NCI-H187 (cell line): ENCODE measurements at places on chromosomes 6 and 20.

DNA sequence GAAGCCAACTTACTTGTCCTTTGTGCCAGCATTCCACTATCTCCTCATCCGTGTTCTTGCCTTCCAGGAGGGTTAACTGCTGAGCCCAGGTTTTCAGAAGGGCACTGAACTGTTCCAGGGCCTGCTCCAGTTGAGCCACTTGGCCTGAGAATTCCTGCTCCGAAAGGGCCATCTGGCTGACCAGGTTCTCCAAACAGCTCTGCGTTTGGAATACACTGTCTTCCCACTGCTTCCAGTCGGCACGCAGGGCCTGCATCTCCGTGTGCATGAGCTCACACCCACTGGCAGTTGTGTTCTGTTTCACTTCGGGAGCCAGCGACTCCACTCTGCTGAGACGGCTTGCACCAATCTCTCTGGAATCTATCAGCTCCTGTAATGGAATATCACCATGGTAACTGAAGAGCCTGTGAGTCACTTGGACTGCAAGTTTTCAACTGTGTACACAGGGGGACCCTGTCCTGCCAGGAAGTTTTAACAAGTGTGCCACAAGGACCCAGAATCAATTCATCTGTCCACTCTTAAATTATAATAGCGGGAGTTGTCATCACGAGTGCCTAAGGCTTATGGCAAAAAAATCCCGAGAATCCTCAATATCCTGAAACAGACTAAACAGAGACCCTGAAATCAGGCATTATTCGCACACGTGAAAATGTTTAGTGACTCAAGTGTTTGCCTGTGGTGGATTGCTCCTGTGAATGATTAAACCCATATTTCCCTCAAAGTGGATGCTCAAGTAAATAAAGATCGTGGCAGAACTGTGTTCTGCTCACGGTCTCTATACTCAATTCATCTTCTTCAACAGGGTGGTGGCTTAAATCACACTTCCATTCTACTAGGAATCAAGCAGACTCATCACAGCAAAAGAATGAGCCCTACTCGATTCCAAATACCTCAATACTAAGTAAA is 255.9 kb downstream of the SYNE1 start:
- DNase-seq = no peak

- no peak for DNase-seq
Observed at GRCh38 chr6:151689499-151690201, 117.8 kb upstream of the ESR1 start.

GRCh38 chr6:3312604-3313231 is 54.0 kb downstream of the PSMG4 start:
- no peak for DNase-seq

DNA sequence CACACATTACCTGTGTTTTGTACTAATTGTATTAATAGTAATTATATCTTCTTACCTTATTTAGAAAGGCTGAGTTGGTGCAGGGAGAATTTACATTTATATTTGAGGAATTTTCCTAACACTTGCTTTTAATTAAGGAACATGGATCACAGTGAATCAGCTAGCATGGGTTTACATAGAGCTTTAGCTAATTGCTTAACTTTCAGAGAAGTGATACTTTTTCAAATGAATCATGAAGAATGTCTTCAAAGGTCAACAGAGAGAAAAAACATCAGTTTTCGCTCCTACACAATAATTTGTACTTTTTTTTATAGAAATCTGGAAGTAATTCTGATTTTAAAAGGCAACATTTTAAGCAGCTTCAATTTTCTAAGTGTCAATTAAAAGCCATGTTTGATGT is 195.0 kb upstream of the HEY2 start:
- DNase-seq = no peak

GRCh38 chr6:144263786-144264185 is 21.3 kb upstream of the UTRN start:
- DNase-seq = no peak

DNA sequence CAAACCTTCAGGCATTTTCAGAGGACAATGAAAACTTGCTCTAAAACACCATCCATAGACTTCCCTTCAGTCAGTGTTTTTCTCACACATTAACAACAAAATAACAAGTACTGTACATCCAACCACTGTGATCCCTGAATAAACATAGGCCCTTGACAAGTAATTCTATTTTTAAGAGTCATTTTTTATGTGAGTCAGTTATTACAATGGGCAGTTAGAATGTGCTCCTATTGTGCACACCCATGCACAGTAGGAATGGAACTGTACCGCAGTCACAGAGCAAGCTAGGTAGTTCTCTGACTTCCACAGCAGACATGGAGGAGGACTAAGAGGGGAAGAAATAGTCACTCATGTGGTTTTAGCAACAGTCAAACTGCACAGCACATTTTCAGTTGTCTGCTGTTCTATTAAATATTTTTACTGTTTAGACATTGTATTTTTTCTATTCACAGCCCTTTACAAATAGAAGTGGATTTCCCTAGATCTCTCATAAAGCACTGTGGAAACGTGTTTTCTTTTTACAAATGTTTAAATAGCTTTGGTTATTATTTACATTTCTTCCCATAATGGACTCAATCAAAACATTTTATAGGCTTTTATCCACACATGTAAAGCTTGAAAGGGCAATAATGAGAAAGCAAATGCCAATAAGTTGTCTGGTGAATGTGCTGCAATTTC is 100.4 kb downstream of the JAG1 start:
- no peak for DNase-seq

DNA sequence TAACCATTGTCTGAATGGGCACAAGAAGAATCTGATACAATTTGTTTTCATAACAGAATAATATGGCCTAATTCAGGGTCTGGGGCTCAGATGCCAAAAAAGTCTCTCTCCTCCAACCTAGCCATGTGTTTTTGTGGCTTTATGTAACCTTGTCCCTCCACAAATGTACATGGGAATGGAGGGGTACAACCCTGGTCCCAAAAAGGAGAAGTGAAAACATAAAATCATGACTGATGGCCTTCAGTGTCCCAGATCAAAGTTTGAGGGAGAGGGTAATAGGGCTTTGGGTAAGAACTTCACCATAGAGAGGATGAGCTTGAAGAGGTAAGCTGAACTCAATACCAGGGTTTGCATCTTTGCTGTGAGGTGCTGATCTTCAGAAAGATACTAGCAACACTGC is 136.3 kb upstream of the BACH2 start:
- DNase-seq = no peak

- no peak for DNase-seq
Observed at GRCh38 chr20:44180814-44181213, 6.2 kb downstream of the JPH2 start.

DNA sequence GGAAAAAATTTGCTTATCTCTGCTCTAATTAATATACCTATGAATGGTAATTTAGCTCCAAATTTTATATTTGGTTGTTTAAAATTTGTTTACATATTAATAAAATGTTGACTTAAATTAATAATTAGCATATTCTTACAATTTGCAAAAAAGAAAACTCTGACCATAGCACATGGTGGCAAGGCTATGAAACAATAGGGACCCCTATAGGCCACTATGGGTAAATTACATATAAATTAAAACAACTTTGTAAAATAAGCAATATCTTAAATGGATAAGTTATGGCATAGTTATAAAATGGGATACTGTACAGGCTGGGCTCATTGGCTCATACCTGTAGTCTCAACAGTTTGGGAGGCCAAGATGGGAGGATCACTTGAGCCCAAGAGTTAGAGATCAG is 76.0 kb downstream of the MKKS start:
- no peak for DNase-seq

DNA sequence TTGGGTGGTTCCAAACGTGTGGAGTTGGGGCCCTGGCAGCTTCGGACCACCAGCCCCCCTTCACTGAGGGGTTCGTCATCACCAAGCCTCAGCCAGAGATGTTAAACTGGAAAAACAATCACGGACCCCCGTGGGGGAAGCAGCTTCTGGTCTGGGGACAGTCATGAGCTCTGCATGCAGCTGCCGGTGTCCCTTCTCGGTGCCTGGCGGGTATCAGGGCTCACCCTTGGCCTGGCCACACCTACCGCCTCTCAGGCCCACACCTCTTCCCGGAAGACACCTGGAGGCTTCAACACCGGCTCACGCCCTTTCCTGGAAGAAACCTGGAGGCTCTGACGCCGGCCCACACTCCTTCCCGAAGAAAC is 77.8 kb upstream of the BHLHE23 start:
- DNase-seq = no peak

DNA sequence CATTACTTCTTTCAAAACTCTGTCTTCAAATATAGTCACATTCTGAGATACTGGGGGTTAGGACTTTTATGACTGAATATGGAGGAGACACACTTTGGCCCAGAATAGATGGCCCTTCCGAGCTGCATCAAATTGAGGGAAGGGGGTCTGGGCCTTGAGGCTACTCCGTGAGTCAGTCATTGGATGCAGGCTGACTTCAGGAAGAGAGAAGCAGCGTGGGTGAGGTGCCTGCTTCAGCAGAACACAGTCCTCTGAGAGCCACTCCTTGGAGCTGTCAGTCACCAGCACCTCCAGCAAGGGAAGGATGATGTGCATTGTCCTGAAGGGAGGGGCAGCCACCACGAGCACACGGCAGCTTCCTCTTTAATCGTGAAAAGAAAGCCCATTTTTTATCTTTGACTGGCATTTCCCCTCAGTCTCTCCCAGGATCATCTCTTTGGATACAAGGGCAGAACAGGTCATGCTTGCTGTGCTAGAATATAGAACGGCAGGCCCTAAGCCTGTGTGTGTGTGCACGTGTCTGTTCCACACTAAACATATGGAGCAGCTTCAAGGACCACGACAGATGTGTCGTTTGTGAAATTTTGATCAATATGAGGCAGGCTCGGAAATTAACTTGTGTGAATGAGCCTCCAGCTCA is 721.6 kb downstream of the KIF16B start:
- no peak for DNase-seq

DNA sequence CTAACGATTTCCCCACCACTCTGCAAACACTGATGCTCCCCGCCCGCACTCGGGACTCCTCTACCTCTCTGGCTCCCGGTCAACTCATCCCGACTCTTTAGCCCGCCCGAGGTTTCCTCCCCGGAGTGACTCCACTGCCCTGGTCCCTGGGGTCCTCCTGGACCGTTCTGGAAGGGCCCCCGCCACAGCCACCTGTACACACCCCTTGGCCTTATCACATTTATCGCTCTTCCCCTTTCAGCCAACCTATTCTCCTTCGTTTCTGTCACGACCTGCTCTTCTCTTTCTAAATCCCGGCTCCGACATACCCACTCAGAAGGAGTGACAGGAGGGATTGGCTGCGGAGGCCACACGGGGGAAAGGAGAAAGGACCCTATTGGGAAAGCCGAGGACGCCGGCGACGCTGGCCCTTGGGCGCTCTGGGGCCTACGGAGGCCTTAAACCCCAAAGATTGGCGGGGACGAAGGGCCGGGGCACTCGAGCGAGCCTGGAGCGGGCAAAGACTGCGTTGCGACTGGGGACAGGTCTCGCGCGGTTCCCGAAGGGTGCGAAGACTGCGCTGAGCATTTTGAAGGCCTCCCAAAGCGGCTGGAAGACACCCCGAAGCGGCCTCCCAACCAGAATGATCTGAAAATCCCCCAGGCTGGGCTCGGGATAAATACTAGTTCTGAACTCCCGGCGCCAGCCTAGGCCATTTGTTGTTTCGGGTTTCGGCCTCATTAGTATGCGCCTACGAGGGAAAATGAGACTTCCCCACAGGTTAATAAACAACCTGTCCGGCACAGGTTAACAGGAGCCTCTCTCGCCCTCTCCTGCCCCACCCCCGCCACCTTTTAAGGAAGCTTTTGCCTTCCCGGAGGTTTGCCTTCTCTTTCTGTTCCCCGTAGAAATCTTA is 9.2 kb downstream of the SIM1 start:
- no peak for DNase-seq

DNA sequence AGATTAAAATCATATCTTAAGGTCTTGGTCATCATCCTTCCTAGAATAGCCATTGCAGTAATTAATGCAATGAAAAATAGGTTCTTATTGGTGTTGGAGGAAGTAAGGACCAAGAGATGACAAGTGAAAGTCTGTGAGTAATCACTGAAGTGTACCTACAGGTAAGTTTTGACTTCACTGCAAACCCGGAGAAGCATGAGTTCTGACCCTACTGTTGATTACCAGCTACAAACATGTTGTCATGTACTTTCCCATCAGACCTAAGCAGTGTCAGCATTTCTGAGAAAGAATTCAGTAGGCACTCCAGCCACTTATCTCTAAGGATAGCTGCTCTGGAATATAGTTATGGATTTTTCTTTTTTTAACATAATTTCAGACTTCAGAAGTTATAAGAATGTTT is 280.9 kb downstream of the ZFAND3 start:
- DNase-seq = no peak

- DNase-seq = no peak
Observed at GRCh38 chr6:42030585-42031506, 19.5 kb upstream of the TAF8 start.

GRCh38 chr20:63748070-63748933 is 8.7 kb downstream of the SLC2A4RG start:
- DNase-seq = no peak

- DNase-seq = no peak
Observed at GRCh38 chr6:97917369-97917768, 634.4 kb upstream of the MMS22L start.

- DNase-seq = no peak
Observed at GRCh38 chr6:137024237-137024990, 20.4 kb downstream of the IL20RA start.

- DNase-seq = no peak
Observed at GRCh38 chr6:40807484-40807883, 220.3 kb upstream of the LRFN2 start.

- DNase-seq = no peak
Observed at GRCh38 chr20:57922083-57922482, 212.3 kb upstream of the PMEPA1 start.
